CD14-positive monocyte (primary cell): ENCODE measurements at places on chromosomes 2 and 18. TPM values are rescaled to one million over a fixed set of nuclear protein-coding genes. Genes with fewer than 3 reads are reported as not detected.

Gene RESP18
- polyA plus RNA-seq: not detected

GRCh38 chr2:148342086-148342485 lies 302.5 kb upstream of the EPC2 start:
- H3K27ac ChIP-seq: no peak overlapping the region
- H3K4me3 ChIP-seq: no peak overlapping the region
- no peaks in the 10 kb centered on the region for H3K27me3 ChIP-seq
- DNase-seq: no peak
- H3K4me1 ChIP-seq: no peaks in the 10 kb centered on the region

DNA sequence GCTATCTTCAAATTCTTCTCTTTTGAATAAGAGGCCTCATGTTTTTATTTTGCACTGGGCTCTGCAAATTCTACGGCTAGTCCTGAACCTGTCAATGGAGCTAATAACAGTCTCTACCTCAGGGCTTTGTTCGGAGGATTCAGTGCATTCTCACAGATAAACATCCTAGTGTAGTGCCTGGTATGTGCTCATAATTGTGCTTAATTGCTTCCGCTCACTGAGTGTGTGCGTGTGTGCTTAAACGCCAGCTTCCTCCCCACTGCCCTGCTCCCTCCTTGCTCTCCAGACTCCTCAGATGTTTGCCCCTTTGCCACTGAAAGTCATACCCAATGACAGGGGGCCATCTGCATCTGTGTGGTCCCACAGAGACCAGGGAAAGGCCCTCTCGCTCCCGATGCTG lies 6.7 kb downstream of the GYPC start:
- no peaks in the 10 kb centered on the region for H3K27me3 ChIP-seq
- peak; percentile 41 for DNase-seq
- H3K36me3 ChIP-seq: no peaks in the 10 kb centered on the region
- peak overlapping the region; percentile 74 for H3K27ac ChIP-seq
- H3K4me1 ChIP-seq: peaks cover 75% of the 10 kb centered on the region
- H3K4me3 ChIP-seq: no peak overlapping the region

GRCh38 chr2:101983928-101984327 lies 7.8 kb upstream of the IL1R2 start:
- H3K36me3 ChIP-seq: peaks cover 8% of the 10 kb centered on the region
- H3K27me3 ChIP-seq: no peaks in the 10 kb centered on the region
- H3K4me1 ChIP-seq: peaks cover 5% of the 10 kb centered on the region
- peak; percentile 26 for DNase-seq
- no peak overlapping the region for H3K4me3 ChIP-seq

DNA sequence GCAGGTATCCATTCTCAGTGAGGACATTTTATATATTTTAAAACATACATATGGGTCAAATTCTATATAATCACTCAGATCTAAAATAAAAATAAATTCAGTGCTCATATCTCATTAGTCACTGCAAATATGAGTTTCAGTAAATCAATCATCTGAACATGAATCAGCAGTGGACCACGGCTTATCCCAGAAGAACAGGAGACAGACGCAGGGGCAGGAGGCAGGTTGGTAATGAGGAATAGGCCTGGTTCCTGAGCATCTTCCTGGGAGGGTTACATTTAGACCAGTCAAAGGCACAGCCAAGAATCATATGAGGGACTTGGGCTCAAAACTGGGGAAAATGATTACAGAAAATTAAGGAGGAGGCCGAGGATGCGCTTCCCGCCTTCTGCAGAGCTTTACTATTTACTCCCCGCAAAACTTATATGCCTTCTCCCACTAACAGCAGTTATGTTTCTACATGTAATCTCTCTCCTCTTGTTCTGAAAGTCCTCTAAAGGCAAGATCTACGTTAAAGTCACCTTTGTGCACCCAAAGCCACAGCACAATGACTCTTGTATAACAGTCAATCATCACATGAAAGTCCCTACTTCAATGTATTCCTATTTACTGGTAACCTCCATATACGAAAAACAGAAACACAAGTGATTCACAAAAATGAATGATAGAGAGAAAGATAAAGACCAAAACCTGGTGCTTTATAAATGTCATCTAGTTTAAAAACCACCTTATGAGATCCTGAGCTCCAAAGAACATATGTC lies 35.1 kb downstream of the SH3YL1 start:
- no peaks in the 10 kb centered on the region for H3K4me1 ChIP-seq
- H3K27ac ChIP-seq: no peak overlapping the region
- H3K4me3 ChIP-seq: no peak overlapping the region
- no peak for DNase-seq

GRCh38 chr18:24060644-24061043 lies 46.1 kb downstream of the TTC39C start:
- H3K4me1 ChIP-seq: peaks cover 17% of the 10 kb centered on the region
- H3K27ac ChIP-seq: no peak overlapping the region
- H3K4me3 ChIP-seq: no peak overlapping the region
- no peaks in the 10 kb centered on the region for H3K27me3 ChIP-seq
- DNase-seq: no peak

DNA sequence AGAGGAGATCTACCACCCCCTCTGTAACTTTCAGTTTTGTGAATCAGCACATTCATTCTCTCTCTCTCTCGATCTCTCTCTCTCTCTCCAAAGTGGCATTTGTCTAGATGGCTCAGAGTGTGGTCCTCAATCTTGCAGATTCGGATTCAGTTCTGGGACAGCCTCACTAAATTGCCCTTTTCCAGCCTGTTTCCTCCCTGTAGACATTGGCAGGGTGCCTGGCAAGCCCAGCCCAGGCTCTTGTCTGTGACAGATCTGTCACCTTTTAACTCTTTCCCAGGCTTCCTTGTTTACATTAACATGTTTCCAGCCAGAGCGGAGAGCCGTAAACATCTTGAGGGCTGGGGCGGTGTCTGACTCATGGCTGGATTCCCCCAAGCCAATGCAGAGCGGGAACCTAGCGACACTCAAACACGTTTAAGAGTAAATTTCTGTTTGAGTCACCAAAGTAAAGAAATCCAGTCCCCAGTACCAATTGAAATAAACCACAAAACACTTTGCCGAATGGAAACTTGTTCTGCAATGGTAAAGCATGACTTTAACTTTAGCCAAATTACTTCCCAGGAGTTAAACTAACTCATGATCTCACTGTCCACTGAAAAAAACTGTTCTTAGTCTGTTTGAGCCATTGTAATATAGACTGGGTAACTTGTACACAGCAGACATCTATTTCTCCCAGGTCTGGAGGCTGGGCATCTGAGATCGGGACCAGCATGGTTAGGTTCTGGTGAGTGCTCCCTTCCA lies 6.6 kb upstream of the CYP27C1 start:
- H3K4me1 ChIP-seq: no peaks in the 10 kb centered on the region
- DNase-seq: peak; percentile 42
- H3K4me3 ChIP-seq: no peak overlapping the region

Gene CBLN2
- polyA plus RNA-seq: not detected

DNA sequence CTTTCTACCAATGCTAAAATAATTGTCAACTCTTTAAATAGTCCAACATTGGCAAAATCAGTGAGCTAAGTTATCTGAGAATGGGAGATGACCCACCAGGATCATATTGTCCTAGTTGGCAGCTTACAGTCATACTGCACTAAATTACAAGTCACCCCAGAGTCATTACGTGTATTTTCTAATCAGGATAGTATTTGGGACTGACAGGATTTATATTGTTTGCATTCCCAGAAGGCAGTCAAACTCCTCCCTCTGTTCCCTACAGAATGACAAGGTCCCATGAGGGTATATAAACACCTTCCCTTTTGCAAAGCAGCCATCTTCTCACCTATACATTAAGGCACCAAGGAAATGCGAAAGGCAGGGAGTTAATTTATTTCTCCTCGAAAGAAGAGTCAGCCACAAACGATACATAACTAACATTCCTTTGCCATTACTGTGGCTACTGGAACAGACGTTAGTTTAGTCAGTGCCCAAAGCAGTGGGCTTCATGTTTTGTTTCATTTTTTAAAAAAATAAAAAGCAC lies 125.3 kb downstream of the ANTXR1 start:
- H3K27ac ChIP-seq: no peak overlapping the region
- H3K4me1 ChIP-seq: no peaks in the 10 kb centered on the region
- no peak overlapping the region for H3K4me3 ChIP-seq
- DNase-seq: no peak
- no peaks in the 10 kb centered on the region for H3K36me3 ChIP-seq
- H3K27me3 ChIP-seq: peaks cover 2% of the 10 kb centered on the region

Gene SCG2
- polyA plus RNA-seq: not detected

GRCh38 chr2:135903650-135904049 lies 27.4 kb upstream of the MCM6 start:
- H3K27ac ChIP-seq: no peak overlapping the region
- H3K4me1 ChIP-seq: no peaks in the 10 kb centered on the region
- peaks cover 19% of the 10 kb centered on the region for H3K36me3 ChIP-seq
- no peak for DNase-seq
- H3K4me3 ChIP-seq: no peak overlapping the region

- no peak overlapping the region for H3K4me3 ChIP-seq
- no peaks in the 10 kb centered on the region for H3K4me1 ChIP-seq
- DNase-seq: no peak
- no peaks in the 10 kb centered on the region for H3K36me3 ChIP-seq
- no peaks in the 10 kb centered on the region for H3K27me3 ChIP-seq
Observed at GRCh38 chr2:44736270-44736942, 205.1 kb upstream of the SIX3 start.

Gene MRPS5
- 35.2 TPM for polyA plus RNA-seq

- no peak overlapping the region for H3K27ac ChIP-seq
- H3K27me3 ChIP-seq: no peaks in the 10 kb centered on the region
- no peaks in the 10 kb centered on the region for H3K4me1 ChIP-seq
- H3K4me3 ChIP-seq: no peak overlapping the region
- H3K36me3 ChIP-seq: no peaks in the 10 kb centered on the region
Observed at GRCh38 chr18:62767836-62768557, 52.7 kb downstream of the PHLPP1 start.

GRCh38 chr2:3730646-3731045 lies 27.3 kb downstream of the DCDC2C start:
- no peak overlapping the region for H3K4me3 ChIP-seq
- no peaks in the 10 kb centered on the region for H3K4me1 ChIP-seq
- H3K27me3 ChIP-seq: no peaks in the 10 kb centered on the region
- H3K36me3 ChIP-seq: no peaks in the 10 kb centered on the region

DNA sequence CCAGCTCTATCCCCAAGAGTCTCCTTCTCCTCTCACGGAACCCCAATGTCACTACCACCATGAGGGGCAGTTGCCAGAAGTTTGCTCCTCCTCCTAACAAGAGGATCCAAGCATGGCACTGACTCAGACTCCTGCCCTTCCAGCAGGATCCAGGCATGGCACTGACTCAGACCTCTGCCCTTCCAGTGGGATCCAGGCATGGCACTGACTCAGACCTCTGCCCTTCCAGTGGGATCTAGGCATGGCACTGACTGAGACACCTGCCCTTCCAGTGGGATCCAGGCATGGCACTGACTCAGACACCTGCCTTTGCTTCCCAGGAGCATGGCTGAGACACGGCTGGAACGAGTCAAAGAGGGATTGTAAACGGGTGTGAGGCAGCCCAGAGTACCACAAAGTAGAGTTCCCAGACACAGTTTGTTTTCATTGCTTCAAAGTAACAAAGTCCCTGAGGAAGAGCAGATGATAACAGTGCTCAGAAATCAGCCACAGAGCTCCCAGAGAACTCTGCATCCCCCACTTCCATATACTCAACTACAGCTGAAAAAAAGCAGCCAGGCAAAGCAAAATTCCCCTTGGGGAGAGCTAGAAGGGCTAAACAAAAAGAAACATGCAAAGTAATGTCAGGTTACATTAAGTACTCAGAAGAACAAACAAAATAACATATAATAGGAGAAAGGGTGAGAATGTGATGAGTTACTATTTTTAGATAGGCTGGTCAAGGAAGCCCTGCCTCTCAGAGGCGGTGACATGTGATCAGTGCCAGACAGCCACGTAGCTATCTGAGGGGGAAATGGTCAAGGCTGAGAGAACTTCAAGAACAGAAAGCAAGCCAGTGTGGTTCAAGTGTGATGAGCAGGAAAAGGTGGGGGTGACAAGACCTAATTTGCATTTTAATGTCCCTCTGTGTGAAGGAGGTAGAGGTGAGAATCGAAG lies 3.0 kb downstream of the BUB1 start:
- H3K4me1 ChIP-seq: peaks cover 23% of the 10 kb centered on the region
- H3K4me3 ChIP-seq: no peak overlapping the region
- H3K36me3 ChIP-seq: peaks cover 7% of the 10 kb centered on the region
- H3K27me3 ChIP-seq: no peaks in the 10 kb centered on the region
- H3K27ac ChIP-seq: peak overlapping the region; percentile 68

DNA sequence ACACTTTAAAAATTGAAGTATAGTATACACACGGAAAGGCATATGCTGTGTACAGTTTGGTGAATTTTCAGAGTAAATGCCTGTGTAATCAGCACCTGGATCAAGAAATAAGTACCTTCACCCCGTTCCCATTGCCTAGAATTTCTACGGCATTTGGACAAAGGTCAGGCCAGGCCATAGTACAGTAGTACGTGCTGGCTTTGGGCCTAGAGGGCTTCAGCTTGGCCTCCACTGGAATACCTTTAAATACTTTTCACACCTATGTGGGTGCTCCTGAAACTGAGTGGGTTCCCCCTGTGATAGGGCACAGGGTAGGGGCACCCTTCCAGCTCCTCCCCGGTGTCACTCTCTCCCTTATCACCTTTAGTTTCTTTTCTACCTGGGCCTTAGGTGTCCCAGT lies 26.5 kb downstream of the TET3 start:
- H3K36me3 ChIP-seq: peaks cover 75% of the 10 kb centered on the region
- no peak overlapping the region for H3K27ac ChIP-seq
- H3K4me3 ChIP-seq: no peak overlapping the region
- DNase-seq: no peak
- no peaks in the 10 kb centered on the region for H3K4me1 ChIP-seq

DNA sequence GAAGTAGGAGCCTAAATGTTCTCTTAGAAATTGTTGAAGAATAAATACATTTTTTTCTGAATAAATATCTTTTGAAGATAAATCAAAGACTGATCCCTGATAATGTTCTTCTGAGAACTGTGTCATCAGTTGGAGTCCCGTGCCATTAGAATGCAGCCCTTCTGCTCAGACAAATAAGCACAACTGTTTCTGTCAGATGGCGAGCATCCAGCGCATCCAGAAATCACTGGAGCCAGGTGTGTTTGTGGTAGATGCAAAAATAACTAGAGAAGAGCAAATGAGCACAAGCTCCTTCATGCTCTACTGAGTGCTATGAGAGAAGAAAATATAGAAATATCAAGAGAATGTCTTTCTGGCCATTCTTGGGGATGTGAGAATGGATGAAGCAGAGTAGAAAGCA lies 573.7 kb downstream of the THSD7B start:
- no peaks in the 10 kb centered on the region for H3K36me3 ChIP-seq
- H3K27me3 ChIP-seq: no peaks in the 10 kb centered on the region
- no peak for DNase-seq
- H3K4me3 ChIP-seq: no peak overlapping the region
- no peaks in the 10 kb centered on the region for H3K4me1 ChIP-seq

- H3K36me3 ChIP-seq: no peaks in the 10 kb centered on the region
- H3K4me3 ChIP-seq: no peak overlapping the region
- no peaks in the 10 kb centered on the region for H3K27me3 ChIP-seq
- no peaks in the 10 kb centered on the region for H3K4me1 ChIP-seq
- DNase-seq: no peak
Observed at GRCh38 chr18:32974421-32975162, 201.8 kb upstream of the KLHL14 start.

DNA sequence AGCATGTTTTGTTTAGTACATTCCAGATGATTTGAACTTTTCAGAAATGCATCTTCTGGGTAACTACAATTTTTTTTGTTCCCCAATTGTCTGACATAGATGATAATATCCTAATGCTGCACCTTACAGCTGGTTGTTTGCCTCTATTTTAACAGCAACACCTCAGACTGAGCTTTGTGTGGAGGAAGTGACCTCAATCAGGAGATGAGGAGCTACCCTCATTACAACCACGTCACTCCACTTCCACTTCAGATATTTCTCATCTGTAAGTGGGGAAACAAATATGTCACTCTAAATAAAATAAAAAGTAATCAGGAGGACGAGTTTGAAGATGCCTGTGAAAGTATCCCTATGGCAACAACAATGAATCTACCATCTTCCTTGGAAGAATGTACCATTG lies 12.1 kb upstream of the SRSF7 start:
- no peaks in the 10 kb centered on the region for H3K36me3 ChIP-seq
- DNase-seq: no peak
- no peaks in the 10 kb centered on the region for H3K27me3 ChIP-seq
- H3K27ac ChIP-seq: no peak overlapping the region
- H3K4me3 ChIP-seq: no peak overlapping the region
